ENCODE measurements at places on chromosomes 6 and 20. TPM values are rescaled to one million over a fixed set of nuclear protein-coding genes. Genes with fewer than 3 reads are reported as not detected.

LPA gene
- polyA plus RNA-seq: 0.03 TPM

NRSN1 gene
- polyA plus RNA-seq: 2.4 TPM

CENPW gene
- polyA plus RNA-seq: 7.3 TPM

THEMIS gene
- polyA plus RNA-seq: 0.25 TPM

IYD gene
- polyA plus RNA-seq: 5.9 TPM

DNA sequence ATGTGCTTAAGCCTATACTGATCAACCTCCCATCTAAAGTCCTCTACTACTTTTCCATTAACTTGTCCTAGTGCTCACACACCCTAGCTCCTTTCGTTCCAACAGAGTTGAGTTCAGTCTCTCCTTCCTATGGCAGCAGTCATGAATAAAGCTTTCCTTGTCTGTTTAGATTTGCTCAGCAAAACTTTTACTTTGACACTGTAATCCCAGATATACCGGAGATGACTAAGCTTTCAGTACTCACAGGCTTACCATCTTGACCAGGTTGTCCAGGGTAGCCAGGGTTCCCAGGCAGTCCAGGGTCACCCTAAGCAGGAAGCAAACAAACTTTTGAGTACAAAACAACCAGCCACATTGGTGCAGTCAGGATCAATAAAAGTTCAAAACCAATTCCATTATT is 90.7 kb downstream of the COL21A1 start:
- no peak overlapping the region for H3K27ac ChIP-seq
- no peak overlapping the region for H3K4me3 ChIP-seq
- H3K36me3 ChIP-seq: no peaks in the 10 kb centered on the region
- DNase-seq: no peak
- no peaks in the 10 kb centered on the region for H3K4me1 ChIP-seq

- no peaks in the 10 kb centered on the region for H3K27me3 ChIP-seq
- H3K27ac ChIP-seq: no peak overlapping the region
- H3K4me3 ChIP-seq: no peak overlapping the region
- no peak for DNase-seq
Measured at GRCh38 chr20:60649541-60649940, 602.5 kb upstream of the CDH4 start.

DNA sequence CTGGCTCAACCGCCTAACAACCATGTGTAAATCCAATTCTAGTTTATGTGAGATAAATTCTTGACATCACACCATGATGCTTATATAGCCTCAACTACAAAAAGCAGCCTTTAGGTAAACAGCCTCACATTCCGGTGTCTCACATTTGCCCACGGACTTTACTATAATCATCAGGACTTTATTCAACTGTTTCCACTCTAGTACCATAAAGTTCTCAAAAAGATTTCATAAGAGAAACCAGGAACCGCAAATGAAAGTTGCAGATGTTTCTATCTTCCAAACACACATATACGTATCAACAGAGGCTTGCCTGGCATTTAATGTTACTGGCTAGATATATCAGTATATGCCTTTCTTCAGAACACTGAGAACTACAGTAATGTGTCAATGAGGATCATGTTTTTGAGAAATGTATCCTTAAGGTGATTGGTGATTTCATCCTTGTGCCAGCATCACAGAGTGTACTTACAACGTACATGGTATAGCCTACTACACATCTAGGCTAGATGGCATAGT is 80.0 kb downstream of the EPB41L2 start:
- DNase-seq: no peak
- H3K4me3 ChIP-seq: no peak overlapping the region
- H3K4me1 ChIP-seq: no peaks in the 10 kb centered on the region

- no peaks in the 10 kb centered on the region for H3K27me3 ChIP-seq
- DNase-seq: no peak
- H3K4me1 ChIP-seq: no peaks in the 10 kb centered on the region
Measured at GRCh38 chr6:61606500-61606899, 679.5 kb downstream of the KHDRBS2 start.

DNA sequence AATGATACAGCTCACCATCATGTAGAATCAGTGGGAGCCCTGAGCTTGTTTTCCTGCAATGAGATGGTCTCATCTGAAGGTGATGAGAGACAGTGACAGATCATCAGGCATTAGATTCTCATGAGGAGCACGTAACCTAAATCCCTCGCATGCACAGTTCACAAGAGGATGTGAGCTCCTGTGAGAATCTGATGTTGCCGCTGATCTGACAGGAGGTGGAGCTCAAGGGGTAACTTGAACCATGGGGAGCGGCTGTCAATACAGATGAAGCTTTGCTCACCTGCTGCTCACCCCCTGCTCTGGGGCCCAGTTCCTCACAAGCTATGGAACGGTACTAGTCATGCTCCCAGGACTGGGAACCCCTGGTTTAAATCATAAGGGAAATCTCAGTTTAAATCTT is 89.2 kb downstream of the THBS2 start:
- no peaks in the 10 kb centered on the region for H3K36me3 ChIP-seq
- H3K27me3 ChIP-seq: no peaks in the 10 kb centered on the region
- DNase-seq: no peak
- no peaks in the 10 kb centered on the region for H3K4me1 ChIP-seq

DNA sequence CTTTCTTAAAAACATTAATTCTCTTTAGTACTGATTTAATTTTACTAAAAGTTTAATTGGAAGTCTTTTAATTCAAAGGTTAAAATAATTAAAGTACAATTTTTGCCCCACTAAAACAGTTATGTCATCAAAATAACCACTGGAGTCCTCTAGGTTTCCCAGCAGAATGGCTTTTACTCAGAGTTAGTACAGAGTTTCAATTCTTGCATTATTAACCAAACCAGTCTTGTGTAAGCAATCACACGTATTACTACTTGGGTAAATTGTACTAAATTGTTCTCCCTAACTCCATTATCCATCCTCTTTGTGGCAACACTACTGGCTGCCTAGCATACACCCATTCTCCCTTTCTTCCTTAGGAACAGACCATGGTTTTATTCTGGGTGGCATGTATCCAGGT is 36.9 kb downstream of the CDK19 start:
- DNase-seq: no peak
- H3K4me1 ChIP-seq: no peaks in the 10 kb centered on the region
- H3K36me3 ChIP-seq: no peaks in the 10 kb centered on the region
- H3K27me3 ChIP-seq: no peaks in the 10 kb centered on the region

- H3K4me1 ChIP-seq: no peaks in the 10 kb centered on the region
- no peaks in the 10 kb centered on the region for H3K27me3 ChIP-seq
- no peak overlapping the region for H3K4me3 ChIP-seq
Measured at GRCh38 chr6:135176464-135176863, 4.6 kb upstream of the MYB start.

DNA sequence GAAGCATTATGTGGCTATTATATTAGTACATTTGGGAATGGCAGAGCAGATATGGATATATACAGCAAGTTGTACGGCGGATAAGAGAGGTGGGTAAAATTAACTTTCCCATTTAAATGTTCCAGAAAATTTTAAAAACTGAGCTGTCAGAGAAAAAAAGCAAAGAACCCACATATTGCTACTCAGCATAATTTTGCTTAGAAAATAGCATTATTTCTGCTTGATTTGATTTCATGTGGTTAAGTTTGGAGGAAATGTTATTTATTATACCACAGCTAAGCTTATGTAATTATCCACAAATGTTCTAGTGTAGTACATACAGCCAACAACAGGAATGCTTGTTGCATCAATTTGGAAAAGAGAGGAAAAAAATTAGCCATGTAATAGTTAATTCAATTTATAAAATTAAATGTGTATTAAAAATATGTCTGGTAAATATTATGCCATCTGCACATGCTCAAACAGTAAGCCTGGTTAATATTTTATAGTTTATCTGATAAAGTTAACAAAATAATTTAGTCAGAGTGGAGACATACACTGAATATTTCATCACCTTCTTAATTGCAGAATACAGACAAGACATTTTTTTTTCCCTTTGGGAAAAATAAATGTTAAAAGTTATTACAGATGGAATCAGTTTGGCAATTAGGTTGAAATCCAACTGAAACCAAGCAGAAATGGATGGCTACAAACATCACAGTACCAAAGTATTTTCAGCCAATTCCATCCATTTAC is 172.1 kb upstream of the ID4 start:
- H3K36me3 ChIP-seq: no peaks in the 10 kb centered on the region
- no peak overlapping the region for H3K4me3 ChIP-seq
- no peak overlapping the region for H3K27ac ChIP-seq
- no peak for DNase-seq
- H3K4me1 ChIP-seq: no peaks in the 10 kb centered on the region

DNA sequence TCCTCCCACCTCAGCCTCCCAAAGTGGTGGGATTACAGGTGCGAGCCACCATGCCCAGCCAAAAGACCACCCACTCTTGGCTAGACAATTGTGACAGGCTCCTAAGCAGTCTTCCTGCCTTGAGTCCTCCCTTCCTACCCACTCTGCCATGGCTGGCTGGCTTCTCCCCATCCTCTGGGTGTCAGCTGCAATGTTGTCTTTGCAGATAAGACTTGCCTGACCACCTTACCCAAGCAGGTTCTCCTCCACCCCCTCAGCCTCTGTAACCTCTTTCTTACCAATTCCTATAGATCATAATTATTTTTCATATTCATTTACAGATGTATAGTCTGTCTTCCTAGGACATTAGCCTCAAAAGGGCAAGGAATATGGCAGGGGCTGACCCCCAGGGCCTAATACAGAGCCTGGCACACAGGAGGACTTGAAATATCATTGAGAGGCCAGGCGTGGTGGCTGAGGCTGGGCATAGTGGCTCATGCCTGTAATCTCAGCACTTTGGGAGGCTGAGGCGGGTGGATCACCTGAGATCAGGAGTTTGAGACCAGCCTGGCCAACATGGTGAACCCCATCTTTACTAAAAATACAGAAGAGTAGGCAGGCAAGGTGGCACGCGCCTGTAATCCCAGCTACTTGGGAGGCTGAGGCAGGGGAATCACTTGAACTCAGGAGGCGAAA is 28.7 kb upstream of the SPAG4 start:
- H3K27me3 ChIP-seq: no peaks in the 10 kb centered on the region
- no peaks in the 10 kb centered on the region for H3K36me3 ChIP-seq
